CD4-positive, alpha-beta T cell treated with Interleukin-17A for 4 hours (primary cell): ENCODE measurements at places on chromosomes 6 and 20.

- no peak for DNase-seq
These were observed 307.9 kb upstream of the SLC35B3 start for GRCh38 chr6:8743170-8743745.

DNA sequence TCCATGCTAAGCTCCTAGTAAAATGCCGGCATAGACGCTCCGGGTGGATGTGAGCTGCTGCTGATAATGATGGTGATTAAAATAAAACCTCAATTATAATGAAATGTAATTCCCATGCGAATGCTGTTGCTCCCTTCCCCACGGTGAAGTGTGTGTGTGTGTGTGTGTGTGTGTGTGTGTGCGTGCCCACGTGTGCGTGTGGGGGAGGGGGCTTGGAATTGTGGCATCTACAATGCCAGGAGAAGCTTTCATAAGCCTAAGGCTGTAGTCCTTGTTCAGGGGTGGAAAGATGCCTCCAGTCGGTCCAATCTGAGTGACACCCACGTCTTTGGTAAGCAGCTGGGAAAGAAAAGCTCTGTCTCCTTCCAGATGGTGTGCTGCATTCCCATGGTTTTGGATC, 137.9 kb downstream of the CDH26 start:
- DNase-seq: no peak

- DNase-seq: no peak
These were observed 116.6 kb upstream of the CEP162 start for GRCh38 chr6:84344005-84344404.

DNA sequence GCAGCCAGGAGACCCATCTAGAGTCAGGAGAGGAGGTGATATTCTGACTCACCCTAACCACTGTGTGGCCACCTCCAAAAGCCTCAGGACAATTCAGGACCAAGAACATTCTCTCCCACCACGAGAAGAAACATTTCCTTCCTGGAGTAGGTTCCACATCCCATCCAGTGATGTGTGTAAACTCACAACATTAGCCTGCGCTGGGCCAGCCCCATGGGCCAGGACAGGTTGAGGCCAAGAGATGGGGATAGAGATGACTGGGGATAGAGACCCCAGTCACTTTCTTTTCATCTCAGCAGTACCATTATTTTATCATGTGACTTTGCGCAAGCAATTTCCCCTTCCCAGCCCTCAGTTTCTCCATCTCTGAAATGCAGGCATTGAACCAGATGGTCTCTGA, 126.6 kb upstream of the PTPRT start:
- DNase-seq: no peak

DNA sequence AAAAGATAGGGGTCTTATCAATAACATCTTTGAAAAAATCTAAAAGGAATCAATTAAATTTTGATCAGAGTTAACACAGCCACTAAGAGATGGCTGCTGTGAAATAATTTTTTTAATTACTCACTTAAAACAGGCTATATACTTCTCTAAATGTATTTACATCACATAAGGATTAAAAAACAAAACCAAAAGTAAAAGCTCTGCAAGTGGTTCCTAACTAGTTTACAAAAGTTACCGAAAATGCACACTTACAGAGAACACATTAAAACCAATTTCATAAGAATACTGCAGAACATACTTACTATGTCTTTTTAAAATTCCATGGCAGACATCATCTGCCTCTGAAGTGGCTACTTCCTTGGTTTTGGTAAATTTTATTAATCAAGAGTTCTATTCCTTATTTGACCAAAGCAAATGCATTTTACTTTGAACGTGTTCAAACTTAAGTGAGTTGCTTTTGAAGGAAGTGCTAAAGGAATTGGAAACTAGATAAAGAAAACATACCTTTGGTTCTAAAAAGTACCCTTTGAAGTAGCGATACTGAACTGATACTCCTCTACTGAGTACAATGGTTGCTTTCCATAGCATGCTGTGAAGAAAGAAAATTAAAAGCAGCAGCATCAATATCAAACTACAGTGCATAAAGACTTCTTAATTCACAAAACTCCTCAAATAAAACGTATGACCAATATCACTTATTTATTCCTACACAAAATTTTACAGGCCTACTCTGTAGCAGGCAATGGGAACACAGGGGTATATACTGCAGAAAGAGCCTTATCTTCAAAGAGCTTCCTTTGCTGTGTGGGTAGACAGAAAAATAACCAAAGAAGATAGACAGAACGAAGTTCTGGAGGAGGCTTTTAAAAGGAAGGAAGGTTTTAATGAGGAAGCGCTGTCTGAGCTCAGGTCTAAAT, 157.1 kb upstream of the SHLD1 start:
- no peak for DNase-seq

GRCh38 chr20:23163562-23163961, 77.4 kb upstream of the CD93 start:
- DNase-seq: no peak

- peak; percentile 82 for DNase-seq
These were observed 70.9 kb downstream of the HFE start for GRCh38 chr6:26158076-26158580.

GRCh38 chr6:63816401-63816981, 180.9 kb downstream of the PHF3 start:
- DNase-seq: no peak

GRCh38 chr6:134511984-134512683, 194.2 kb upstream of the SGK1 start:
- no peak for DNase-seq

- no peak for DNase-seq
These were observed 834.2 kb downstream of the KIF16B start for GRCh38 chr20:15739035-15739434.

- no peak for DNase-seq
These were observed 20.1 kb upstream of the MTCL3 start for GRCh38 chr6:127539272-127539671.

- no peak for DNase-seq
These were observed 27.1 kb upstream of the BEND6 start for GRCh38 chr6:56927538-56928453.

- no peak for DNase-seq
These were observed 33.1 kb downstream of the HBS1L start for GRCh38 chr6:135021310-135022049.

DNA sequence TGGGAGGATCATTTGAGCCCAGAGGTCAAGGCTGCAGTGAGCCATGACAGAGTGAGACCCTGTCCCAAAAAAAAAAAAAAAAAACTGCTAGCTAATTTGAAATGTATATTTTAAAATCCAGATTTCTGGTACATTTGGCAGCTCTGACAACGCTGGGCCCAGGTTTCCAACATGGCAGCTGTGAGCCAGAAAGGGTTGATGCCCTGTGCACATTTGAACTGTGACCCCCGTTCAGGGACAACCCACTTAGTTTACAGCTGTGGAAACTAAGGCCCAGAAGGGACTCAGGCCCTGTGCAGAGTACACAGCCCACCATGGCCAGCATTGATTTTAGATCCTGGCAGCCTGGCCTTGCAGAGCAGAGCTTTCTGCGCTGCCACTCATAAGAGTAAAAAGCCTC, 56.0 kb upstream of the MYL9 start:
- no peak for DNase-seq

- no peak for DNase-seq
These were observed 48.0 kb upstream of the SEC63 start for GRCh38 chr6:108005961-108006360.

GRCh38 chr6:35139924-35140638, 1.1 kb downstream of the TCP11 start:
- peak; percentile 64 for DNase-seq

GRCh38 chr6:167469101-167469500, 144.2 kb downstream of the TTLL2 start:
- no peak for DNase-seq
